ENCODE measurements at places on chromosomes 7 and 10.

- DNase-seq, result no peak
These were observed 26.1 kb upstream of the GPAM start for GRCh38 chr10:112209684-112210131.

DNA sequence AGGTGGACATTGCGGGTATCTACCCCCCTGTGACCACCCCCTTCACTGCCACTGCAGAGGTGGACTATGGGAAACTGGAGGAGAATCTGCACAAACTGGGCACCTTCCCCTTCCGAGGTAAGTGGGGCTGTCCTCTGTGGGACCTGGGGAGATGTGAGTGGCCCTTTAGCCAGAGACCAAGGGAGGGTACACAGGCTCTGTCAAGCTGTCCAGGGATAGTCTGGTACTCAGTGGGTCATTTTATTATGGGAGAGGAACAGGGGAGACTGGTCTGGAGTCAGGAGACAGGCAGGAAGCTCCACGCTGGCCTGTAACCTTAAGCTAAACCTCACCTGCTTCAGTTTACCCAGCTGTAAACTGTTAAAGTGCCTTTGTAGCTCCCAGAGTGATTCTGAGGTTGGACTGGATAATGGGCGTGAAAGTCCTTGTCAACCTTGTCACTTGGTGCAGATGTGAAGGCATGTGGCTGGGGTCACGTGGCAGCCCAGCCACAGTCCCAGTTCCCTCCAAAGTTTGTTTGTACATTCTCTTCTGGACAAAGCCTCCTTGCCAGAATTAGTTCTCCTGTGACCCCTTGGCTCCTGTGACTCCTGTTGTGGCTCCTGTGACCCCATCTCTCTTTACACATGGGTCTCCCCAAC is 729 bp downstream of the HOGA1 start:
- DNase-seq, result no peak

- no peak for DNase-seq
These were observed 13.6 kb downstream of the PRXL2A start for GRCh38 chr10:80421707-80422536.

DNA sequence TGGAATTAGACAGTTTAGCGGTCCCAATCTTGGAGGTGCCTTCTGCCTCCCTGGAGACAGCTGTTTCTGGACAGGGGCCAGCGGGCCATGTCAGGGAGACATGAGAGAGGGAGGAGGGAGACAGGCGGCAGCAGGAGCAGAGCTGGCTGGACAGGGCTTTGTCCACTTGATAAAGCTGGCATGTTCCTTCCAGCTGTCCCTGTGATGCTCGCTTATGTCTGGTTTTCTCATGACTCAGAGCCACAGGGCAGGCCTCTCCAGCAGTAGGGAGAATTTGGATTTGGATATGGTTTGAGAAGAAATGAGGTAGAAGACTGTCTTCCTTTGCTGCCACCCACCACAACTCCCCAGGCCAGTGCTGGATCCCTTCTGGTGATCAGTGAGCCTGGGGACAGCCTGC is 51.7 kb upstream of the SORCS3 start:
- no peak for DNase-seq

DNA sequence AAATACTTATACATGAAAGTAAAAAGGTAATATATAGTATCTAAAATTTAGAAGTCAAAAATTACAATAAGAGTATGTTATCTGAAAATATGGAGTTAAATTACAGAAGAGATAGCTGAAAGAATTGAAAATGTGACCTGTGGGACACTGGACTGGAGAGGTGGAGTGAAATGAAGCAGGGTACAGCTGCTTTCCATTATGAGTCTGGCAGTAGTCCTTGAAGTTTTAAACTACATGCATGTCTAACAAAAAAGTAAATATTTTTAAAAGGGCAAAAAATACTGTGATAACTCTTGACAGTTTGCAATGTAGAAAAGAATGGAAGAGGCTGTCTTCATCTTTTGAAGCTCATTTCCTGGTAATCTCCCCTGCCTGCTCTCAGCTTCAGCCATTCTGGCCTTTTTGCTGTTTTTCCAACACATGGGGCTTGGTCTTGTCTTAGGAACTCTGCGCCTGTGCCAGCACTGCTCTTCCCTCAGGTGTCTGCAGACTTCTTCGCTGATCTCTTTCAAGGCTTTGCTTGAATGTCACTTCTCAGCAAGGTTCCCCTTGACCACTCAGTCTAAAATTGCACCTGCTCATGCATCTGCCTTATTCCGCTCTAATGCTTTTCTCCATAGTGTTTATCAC is 36.9 kb downstream of the PTPRZ1 start:
- no peak for DNase-seq

DNA sequence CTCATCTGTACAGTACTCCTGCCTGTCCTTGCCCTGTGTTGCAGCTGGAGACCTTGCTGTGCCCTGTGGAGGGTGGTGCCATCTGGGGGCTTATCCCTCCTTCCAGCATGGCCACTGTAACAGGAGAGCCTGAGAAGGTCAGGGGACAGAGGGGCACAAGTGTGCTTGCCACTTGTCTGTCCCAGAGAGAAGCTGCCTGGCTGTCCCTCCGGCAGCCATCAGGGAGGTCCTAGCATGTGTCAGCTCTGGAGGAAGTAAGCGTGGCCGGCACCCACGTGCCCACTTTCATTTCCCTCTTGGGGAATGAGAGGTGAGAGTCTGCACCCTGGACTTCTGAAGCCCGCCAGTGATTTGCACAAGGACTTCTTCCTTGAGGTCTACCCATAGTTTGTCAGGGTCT is 97.0 kb upstream of the PPIF start:
- DNase-seq, result no peak

- no peak for DNase-seq
These were observed at the start of gene TRPV6 for GRCh38 chr7:142885311-142886230. Gene TRPV6, minus strand, starts transcription at chr7:142885745.

GRCh38 chr10:73368238-73368637 is 9.6 kb upstream of the CFAP70 start:
- DNase-seq, result no peak

DNA sequence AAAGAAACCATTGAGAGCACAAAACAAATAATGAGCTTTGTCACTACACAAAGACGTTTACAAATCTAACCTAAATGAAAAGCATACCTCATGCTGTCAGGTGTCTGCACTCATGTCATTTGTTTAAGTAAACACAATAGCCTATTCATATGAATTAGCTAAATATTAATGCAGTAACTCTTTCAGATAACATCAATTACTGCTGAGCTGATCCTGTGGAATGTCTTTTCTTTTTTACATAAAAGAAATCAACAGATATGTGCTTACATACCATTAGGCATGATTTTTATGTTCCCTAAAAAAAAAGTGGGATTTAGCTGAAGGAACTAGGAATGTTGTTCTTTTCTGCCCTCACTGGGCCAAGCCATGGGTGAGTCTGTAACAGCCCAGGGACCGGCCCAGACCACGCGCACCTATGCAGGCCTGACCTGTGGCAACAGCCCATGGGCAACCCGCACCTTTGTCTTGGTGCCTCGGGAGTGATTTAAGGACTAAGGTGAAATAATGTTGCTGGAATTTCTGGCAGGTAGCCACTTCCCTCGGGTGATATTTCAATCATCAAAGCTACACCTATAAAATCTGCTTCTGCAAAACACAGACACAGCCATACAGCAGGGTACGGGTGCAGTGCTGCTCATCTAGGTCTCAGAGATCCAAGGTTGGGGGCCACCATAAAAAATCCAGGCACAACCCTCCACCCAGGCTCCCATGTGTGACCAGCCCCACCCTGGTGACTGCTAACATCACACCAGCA is 44.6 kb downstream of the FGFR2 start:
- DNase-seq, result no peak

- peak; percentile 38 for DNase-seq
These were observed 85.2 kb upstream of the PIK3CG start for GRCh38 chr7:106779877-106780276.

DNA sequence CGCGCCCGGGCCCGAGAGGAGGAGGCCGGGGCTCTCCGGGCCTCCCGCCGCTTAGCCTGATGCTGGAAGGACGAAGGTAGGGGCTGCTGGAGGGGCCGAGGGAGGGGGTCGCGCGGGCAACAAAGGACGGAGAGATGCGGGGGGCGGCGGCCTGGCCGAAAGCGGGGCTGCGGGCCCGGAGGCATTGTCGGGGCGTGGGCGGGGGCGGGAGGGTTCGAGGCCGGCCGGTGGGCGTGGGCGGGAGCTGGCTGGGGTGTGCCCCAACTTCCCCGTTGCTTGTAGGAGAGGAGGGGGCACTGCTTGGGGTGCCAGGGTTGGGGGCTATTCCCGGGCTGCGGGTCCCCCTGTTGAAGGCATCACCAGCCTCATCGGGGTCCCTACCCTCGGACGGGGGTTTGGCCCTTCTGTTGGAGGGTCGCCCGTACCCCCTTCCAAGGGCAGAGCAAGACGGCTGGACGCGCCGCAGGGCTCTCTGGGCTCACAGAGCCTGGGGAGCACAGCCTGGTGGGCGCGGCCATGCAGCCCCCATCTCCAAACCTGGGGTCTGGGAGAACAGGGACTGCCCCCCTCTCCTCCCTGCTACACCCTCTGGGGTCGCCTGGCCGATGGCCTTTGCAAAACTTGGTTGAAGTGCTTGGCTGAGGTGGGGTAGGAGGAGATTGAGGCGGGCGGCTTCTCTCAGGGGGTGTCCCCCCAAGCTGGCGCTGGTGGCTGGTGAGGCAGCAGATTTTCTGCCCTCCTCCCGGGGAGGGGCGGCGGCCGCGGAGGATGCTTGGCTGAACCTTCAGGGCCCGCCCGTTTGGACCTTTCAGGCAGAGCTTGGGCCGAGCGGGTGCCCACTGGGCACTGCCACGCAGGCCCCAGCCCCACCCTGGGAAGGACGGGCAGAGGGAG is 699 bp downstream of the CLIP2 start:
- peak; percentile 26 for DNase-seq

- no peak for DNase-seq
These were observed 181.7 kb downstream of the PARD3 start for GRCh38 chr10:34633374-34633773.

DNA sequence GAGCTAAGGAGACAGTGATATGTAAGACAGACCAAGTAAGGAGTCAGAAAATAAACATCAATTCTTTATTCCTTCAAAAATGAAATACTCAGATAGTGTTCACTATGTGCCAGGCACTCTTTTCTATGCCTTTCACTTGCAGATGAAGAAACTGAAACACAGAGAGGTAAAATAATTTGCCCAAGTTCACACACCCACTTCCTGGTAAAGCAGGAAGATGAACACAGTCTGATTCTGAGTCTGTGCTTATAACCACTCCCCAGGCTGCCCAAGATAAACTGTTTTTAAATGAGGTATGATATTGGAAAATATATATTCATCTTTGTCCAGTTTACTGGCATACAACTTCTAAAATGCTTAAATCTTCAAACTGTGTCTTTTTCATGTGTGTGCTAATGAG is 294.4 kb upstream of the NPVF start:
- no peak for DNase-seq

DNA sequence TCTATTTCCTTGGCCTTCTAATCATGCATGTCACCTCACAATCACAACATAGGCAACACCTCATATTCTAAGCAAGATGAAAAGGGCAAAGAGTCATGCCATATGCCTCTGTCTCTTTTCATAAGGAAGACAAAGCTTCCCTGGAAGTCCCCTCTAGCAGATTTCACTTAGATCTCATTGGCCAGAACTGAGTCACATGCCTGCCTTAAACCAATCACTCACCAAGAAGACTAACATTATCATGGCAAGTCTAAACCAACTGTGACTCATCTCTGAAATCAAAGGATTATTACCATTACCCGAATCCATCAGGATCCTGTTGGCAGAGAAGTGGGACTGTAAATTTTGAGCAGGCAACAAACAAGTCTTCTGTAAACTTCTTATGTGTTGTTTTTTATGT is 27.8 kb downstream of the CAV1 start:
- DNase-seq, result no peak

DNA sequence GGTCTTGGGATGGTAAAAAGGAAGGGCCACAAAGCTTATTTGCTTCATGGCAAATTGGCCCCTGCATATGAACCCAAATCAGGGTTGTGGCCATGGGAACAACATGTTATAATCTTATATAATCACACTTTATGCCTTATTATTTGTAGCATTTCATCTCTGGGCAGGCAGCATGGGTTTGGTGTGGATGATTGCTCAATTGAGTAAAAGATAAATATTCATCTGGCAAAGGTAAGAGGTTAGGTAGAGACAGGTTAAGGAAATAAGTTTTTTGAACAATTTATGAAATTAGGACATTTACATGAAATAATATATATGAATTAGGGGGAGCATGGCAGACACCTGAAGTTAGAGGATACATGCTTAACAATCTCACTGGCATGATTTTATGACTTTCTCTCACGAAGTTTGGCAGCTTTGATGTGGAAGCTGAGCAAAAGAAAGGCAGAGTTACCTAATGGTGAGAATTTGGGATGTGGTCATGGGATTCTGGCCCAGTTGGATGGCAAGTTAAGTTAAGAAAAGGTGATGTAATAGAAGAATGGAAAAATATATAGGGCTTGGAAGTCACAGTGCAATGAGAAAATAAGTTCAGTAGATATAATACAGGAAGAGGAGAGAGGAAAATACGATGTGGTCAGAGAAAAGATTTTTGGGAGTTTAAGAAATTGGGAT is 88.1 kb upstream of the FAM3C start:
- DNase-seq, result no peak

DNA sequence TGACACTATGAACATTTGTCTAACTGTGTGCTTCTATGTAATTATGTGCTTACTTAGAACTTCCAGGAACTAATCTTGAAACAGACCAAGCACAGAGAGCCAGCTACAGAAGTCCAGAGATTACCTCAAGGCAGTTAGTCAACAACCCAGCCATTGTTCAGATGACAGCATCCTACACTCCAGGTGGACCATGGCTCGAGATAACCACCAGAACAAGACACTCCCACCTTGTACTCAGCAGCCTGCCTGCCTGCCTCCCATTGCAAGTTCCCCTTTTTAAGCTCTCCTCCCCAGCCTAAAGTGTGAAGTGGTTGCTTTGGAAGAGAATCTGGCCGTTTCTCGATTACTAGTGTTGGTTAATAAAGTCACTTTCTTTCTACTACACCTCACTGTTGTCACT is 1080.6 kb upstream of the LRRN3 start:
- no peak for DNase-seq

Data from SW 1271 (cell line).